Mammary microvascular endothelial cell (primary cell): ENCODE measurements at places on chromosomes 2 and 18. TPM values are rescaled to one million over a fixed set of nuclear protein-coding genes. Genes with fewer than 3 reads are reported as not detected.

RNU2-63P gene
- total RNA-seq: under 0.01 TPM in 1 of 2 replicates, not detected in the other

SKA1 gene
- total RNA-seq: 20.9 and 30.3 TPM in 2 replicates

SLC9A2 gene
- 0.05 and 0.07 TPM in 2 replicates for total RNA-seq

AQP12A gene
- not detected in 2 replicates for total RNA-seq

SUPT7L gene
- total RNA-seq: 16.2 and 19.6 TPM in 2 replicates

SCN9A gene
- total RNA-seq: 0.30 and 1.00 TPM in 2 replicates

CROCC2 gene
- total RNA-seq: not detected in 2 replicates

MSH6 gene
- 33.3 and 38.4 TPM in 2 replicates for total RNA-seq

HAAO gene
- total RNA-seq: not detected in 2 replicates

SLC11A1 gene
- under 0.01 and 0.05 TPM in 2 replicates for total RNA-seq

OXER1 gene
- not detected in 2 replicates for total RNA-seq

CNGA3 gene
- 0.05 TPM in 1 of 2 replicates, not detected in the other for total RNA-seq

LONRF2 gene
- 0.30 TPM in 1 of 2 replicates, not detected in the other for total RNA-seq

CCDC121 gene
- 0.87 and 1.8 TPM in 2 replicates for total RNA-seq
